Body of pancreas (tissue), 4 donors: ENCODE measurements at places on chromosomes 6 and 20.

DNA sequence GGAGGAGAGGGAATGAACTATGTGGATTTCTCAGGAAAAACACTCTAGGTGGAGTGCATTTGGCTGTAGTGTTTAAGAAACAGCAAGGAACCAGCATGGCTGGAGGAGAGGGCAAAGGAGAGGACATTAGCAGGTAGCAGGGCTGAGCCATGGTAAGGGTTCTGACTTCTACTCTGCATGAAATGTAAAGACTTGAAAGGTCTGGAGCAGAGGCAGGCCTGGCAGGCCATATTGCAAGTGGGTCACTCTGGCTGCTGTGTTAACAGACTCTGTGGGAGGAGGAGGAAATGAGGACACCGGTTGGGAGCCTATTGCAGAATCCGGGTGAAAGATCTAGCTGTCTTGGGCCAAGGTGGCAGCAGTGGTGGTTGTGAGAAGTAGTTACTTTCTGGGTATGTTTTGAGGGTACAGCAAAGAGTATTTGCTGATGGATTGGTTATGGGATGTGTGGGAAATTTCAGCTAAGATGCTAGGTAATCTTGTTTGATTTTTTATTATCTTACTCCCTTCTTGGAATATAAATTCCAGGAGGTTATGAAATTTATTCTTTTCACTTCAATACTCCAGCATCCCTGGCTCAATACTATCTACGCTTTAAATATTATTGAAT is 115.9 kb upstream of the BCLAF1 start:
- no peak for DNase-seq

DNA sequence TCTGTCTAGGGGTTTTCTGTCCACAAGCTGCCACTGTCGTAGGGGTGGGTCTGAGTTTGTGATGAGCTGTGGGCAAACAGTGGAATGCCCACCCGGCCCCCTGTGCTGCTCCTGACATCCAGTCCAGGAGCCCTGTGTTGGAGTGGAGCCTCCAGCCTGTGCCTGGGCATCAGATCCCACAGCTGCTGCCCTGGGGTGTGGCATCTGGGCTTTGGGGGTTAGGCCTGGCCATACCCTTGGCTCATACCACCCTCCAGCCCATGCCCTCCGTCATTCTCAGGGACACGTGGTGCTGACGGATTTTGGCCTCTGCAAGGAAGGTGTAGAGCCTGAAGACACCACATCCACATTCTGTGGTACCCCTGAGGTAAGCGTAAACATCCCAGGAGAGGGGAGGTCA is 12.9 kb downstream of the SGK2 start:
- no peak for DNase-seq

DNA sequence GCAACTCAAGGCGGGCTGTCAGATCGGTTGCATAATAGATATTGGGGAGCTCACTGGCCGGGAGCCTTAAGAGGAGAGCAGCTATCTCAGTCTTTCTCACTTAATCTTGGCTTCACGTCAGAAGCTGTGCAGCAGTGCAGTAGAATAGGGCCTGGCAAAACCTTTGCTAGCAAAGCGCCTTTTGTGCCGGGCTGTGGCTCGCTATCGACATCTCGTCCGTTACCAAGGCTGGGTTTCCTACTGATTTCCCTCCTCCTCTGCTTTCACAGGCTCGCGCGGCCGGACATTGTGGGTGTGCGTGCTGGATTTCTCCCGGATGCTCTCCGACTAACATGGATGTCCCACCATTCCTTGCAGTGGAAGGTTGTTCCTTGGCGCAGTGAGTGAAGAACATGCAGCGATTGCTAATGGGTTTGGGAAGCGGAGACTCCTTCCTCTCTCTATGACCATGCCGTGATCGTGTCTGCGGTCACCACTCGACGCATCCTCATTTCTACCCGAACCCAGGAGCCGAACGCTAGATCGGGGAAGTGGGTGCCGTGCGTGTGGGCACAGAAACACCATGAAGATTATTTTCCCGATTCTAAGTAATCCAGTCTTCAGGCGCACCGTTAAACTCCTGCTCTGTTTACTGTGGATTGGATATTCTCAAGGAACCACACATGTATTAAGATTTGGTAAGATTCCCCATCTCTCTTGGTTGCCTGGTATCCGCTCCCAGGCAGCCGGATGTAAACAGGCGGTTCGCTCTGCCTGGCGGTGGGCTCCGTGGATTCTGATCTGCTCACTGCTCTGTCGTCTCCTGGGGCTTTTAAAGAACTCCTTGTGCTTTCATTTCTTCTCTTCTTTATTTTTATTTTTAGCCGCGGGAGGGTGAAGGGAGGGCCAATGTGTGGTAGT is 5.5 kb downstream of the GRIK2 start:
- DNase-seq, result no peak

- no peak for DNase-seq
Observed at GRCh38 chr20:55882910-55883309, 122.4 kb downstream of the CBLN4 start.

DNA sequence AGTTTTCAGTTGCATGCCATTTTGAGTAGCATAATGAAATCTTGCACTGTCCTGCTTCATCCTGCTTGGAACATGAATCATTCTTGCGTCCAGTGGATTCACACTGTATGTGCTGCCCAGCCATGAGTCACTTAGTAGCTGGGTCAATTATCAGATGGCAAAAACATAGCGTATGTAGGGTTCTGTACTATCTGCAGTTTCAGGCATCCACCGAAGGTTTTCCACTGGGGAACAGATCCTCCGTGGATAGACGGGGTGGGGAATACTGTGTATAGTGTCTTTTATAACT is 61.4 kb downstream of the IL22RA2 start:
- DNase-seq, result no peak

GRCh38 chr6:125995972-125996580 is 9.7 kb downstream of the TRMT11 start:
- peak; percentile 58 for DNase-seq

DNA sequence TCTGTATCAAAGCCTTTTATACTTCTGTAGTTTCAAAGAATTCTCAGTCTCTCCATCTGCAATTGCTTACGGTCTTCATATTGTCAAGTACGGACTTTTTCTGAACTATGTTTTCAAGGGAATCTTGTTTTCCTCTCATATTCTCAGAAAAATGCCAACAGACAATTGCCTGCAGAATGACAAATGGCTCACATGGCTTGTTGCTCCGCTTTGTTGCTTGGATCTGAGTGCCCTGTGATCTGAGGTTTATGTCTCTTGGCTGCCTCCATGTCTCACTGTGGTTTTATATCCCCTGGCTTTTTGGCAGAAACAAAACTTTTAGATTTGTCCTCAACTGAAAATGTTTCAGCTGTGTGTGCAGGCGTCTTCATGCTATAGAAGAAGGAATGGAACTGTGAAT is 285.4 kb upstream of the CHD6 start:
- no peak for DNase-seq

GRCh38 chr6:144134737-144135136 is 15.6 kb upstream of the STX11 start:
- no peak for DNase-seq

DNA sequence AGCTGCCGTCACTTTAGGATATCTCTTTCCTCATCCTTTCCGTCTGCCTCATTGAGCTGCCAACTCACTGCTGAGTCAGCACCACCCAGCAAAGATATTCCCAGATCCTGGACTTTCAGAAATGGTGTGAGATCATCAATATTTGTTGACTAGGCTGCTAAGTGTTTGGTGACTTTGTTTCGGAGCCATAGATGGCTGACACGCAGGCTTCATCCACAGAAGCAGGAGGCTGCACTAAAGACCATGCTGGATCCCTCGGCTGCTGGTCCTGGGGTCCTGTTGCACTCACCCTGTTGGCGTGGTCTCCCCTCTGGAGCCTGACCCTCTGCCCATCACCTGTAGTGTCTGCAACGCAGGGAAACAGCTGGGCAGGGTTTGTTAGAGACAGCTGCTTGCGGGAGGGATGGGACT is 96.5 kb downstream of the ERMARD start:
- DNase-seq, result no peak

- no peak for DNase-seq
Observed at GRCh38 chr20:54820392-54820791, 345.0 kb downstream of the DOK5 start.

DNA sequence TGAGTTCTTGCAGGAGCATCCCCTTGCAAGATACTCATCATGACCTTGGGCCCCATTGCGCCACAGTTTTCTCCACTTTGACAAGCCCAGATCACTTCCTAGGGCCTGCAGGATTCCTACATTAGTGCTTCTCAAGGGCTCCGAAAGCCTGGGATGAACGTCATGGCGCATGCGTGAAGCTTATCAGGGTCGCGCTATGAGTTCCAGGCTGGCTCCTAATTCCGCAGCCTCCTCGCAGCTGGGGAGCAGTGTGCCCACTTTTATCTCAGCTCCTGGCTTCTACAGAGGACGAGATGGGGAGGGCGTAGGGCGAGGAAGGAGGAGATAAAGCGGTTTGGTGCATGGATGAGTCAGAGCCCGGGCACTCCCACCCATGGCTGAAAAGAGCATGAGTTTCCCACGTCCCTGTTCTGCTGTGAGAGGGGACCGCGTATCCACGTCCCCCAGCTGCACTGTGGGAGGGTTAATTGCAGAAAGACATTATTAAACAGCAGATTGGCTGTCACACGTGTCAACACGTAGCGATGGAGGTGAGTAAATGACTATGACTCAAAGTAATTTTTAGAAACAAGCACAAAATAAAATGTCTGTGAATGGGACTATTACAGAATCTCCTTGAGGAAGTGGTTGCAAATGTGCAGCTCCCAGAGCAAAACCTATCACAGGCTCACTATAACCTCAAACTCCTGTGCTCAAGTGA is 72.9 kb upstream of the DSP start:
- no peak for DNase-seq

DNA sequence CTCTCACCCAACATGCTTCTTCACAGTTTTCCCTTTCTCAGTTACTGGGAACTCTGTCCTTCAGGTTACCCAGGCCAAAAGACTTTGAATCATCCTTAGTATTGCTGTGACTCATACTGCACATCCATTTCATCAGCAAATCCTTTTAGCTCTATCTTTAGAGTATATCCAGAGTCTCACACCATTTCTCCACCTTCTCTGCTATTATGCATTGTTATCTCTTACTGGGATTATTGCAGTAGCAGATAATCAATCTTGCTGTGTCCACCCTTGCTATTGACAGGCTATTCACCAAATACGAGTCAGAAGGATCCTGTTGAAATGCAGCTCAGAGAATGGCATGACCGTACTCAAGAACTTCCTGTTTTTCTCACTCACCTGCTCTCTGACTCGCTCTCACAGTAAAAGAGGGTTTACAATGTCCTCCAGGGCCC is 57.3 kb downstream of the BCKDHB start:
- no peak for DNase-seq

- DNase-seq, result no peak
Observed at GRCh38 chr6:122020588-122021264, 378.7 kb upstream of the HSF2 start.

DNA sequence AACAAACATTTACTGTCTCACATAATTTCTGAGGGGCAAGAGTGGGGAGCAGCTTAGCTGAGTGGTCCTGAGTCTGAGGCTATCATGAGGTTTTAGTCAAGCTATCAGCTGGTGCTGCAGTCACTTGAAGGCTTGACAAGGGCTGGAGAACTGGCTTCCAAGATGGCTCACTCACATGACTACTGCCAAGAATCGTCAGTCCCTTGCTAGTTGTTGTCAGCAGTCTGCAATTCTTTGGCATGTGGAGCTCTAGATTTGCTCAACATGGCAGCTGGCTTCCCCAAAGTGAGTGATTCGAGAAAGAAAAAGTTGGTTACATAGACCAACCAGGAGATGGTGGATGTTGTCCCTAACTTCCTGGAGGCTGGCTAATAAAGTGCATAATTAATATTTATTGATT is 2.8 kb upstream of the LRRC1 start:
- no peak for DNase-seq

- DNase-seq, result no peak
Observed at GRCh38 chr6:106142876-106143431, 56.8 kb downstream of the PRDM1 start.

GRCh38 chr6:129597023-129597713 is 112.8 kb downstream of the ARHGAP18 start:
- DNase-seq, result no peak

GRCh38 chr6:117417851-117418250 is 7.9 kb downstream of the ROS1 start:
- DNase-seq, result no peak

DNA sequence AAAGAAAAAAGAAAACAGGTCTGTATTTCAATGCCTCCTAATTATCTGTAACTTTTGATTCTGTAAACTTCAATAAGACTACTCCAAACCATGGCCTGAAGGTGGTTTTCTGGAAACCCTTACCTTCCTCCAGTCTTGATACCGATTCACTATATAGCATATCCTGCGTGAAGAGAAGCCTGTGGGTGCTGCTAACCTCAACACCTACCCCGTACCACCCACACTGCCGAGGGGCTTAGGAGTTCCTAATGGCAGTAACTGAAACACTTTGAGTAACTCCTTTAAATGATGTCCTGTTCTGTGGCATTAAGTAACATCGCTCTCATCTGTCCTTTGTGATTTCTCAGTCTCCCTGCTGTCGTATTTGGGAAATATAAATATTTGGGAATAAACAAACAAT is 104.5 kb upstream of the CARMIL1 start:
- no peak for DNase-seq

DNA sequence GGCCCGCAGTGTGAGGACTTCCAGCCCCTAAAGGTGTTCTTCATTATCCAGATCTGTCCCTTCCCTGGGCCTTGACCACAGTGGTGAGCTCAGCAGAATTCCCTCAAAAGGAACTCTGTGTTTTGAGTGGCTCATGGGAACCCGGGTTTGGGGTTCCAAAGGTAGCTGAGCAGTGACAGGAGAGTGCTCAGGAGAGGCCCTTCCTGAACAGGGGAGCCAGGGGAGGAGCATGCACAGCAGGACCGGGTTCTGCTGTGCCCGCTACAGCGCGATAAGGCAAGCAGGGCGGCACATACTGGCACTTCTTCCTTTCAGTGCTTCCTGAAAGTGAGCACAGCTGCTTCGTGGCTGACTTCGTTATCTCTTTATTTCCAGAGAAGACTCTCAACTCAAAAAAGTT is 88.3 kb downstream of the SSR1 start:
- DNase-seq, result peak; percentile 13

GRCh38 chr6:158460602-158461169 is 99.2 kb upstream of the TMEM181 start:
- no peak for DNase-seq

DNA sequence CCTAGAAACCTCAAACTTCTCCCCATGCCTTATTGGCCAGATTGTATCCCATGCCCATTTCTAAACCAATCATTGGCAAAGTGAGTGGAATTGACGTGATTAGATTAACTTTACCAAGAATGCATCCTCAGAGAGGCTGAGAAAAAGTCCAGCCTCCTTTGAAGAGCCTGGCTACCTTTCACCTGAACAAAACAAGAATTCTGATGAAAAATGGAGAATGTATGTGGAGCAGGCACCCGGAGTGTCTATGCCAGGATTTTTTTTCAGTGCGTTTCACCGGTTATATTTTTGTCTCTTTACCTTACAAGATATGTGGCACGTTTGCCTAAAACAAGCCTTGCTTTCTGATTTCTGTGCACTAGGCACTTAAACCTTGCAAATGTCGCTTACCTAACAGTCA is 6.1 kb upstream of the TRAM2 start:
- no peak for DNase-seq

GRCh38 chr6:157040191-157040590 is 263.0 kb downstream of the ARID1B start:
- no peak for DNase-seq

- DNase-seq, result no peak
Observed at GRCh38 chr20:56200456-56200855, 48.1 kb upstream of the MC3R start.

- DNase-seq, result no peak
Observed at GRCh38 chr20:14521436-14521835, 184.0 kb upstream of the FLRT3 start.
